ENCODE measurements at places on chromosomes 4 and X.

DNA sequence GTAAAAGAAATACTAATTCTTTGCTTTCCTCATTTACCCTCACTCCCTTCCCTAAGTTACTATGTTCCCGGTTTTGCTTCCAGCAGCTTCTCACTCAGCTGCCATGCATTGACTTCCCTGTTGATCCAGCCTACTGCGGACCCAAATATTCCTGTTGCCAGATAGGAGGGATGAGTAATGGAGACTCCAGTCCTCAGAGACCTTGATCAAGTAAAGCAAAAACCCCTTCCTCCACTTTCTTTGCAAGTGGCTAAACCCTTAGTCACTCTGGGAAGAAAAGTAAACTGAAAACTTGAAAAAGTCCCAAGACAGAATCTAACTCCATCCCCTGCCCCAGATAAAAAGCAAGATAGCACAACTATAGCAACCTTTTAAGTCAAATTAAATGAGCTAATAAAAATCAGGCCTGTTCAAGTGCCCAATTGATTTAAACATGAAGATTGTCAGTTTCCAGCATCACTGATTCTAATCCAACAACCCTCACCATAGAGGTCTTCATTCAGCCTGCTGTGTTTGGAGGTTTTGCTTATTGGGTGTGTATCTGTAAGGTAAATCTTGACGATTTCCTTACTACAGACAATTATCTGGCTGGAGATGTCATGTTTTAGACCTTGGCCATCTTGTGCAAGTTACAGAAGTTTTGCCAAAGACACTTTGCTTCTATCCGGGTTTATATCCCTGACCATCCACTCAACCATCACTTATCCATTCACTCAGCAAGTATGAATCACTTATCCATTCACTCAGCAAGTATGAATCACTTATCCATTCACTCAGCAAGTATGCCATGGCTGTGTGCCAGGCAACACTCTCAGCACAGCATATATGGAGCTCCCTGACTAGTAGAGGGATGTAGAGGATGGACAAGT is 17.6 kb downstream of the FGFBP1 start:
- DNase-seq, result no peak

- no peak for DNase-seq
Measured at GRCh38 chr4:133823177-133823576, 378.4 kb downstream of the PABPC4L start.

DNA sequence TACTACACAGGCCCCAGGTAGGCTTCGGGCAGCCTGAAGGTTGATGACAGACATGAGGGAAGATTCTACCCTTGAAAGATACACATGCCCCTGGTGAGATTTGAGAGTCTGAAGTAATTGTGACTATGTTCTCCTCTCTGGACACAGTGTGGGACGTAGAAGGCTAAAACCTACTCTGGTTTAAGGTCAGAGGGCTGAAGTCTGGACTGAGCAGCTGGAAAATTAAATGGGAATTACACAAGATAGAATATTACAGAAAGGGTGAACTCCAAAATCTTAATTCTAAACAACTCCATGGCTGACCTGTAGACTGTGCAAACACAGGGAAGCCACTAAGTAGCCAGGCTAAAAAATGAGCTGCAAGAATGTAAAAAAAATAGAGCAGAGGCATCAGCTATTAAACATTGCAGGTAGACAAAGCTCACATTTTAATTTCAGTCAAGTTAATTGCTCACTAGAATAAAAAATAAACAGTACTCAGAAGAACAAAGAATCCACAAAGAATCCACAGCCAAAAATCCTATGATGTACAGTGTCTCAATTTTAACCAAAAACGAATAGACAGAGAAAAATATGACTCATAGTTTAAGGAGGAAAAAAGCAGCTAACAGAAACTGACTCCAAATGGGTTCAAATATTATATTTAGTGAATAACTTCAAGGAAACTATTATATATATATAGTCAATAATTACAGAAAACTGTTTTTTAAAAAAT is 170.4 kb downstream of the PCDH18 start:
- DNase-seq, result no peak

- DNase-seq, result no peak
Measured at GRCh38 chr4:87425711-87426110, 3.3 kb downstream of the NUDT9 start.

DNA sequence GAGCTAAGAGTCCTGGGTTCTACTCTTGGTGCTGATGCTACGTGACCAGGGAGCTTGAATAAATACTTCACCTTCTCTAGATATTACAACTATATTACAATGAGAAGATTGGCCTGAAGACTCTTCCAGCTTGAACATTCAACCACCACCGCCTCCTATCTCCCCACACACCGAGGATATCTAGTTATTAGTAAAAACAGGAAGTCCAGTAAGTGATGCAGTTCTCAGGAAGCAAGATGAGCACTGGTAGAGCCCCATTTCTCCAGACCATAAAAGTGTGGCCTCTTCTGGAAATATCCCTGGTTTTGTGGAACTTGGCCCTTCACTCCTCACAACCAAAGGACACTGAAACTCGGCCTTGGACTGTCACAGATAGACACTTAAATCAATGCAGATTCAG is 18.5 kb downstream of the PJA1 start:
- no peak for DNase-seq

GRCh38 chr4:186633844-186634243 is 78.5 kb upstream of the MTNR1A start:
- no peak for DNase-seq
